ENCODE measurements at places on chromosomes 11 and 22.

DNA sequence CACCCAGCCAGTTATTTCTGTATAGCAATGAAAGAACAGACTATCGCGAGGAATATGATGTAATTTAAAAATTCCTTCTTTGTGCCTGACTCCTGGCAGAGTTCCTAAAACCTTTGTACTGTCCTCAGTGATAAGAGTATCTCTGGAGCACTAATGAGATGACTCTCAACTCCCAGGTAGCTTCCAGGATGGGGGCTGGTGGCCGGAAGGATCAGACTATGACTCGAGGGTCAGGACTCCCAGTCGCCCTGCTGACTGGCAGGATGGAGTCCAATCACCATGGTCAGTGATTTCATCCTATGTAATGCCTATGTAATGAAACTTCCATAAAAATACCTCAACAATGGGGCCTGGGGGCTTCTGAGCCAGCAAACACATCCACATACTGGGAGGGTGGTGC is 135.1 kb downstream of the SHANK2 start:
- DNase-seq, result no peak

DNA sequence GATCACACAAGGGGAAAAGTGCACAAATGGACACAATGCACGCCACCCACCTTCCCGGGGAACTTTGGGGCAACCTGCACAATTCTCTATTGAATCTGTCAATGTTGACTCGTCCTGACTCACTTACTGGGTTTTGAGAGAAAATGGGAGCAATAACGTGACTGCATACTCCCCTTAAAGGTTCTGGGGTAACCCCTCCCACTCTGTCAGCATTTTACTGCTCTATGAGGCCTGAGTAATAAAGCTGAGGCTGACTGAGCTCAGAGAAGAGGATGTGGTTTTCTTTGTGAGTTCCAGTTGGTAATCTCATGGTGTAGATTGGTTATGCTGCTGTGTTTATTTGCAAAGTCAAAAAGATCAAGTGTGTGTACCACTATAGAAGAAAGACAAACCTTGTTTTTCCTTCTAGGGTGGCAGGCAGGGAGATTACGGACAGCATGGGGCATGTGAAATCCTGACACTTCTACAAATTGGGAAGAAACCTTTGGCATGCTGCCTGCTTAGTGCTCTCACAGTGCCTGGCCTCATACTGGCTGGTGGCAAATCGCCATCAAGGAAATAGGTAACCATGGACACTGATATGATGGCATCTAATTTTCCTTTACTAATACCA is 16.1 kb upstream of the APOA1 start:
- DNase-seq, result no peak

DNA sequence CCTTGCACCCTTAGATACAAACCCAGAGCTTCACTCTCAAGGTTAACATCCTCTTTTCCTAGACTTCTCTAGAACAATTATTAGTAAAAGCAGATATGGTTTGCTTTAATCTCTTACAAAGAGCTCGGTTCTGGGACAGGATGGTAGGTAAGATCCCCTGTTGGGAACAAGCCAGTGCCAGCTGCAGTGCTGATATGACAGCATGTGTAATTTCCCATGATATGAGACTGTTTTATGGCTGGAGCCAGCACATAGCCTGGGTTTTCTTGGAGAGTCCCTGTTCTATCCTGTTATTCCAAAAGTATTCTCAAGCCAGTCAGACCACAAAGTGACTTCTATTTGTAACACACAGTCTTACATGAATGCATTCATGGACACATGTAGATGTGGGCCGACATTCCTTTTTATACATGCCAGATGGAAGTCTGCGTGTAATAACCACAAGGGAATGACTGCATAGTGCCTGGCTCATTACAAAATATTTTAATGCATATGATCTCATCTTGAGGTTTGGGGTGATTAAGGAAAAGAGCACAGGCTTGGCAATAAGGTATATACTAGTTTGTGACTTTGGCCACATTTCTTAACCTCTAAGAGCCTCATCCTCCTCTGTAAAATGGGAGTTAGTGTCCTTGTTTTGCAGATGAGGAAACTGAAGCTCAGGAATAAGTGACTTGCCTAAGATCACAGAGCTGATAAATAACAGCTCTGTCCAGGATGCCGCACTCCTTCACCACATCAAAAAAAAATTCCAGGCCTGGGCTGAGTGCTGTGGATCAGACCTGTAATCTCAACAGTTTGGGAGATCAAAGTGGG is 21.8 kb downstream of the CLMP start:
- no peak for DNase-seq

- DNase-seq, result no peak
These were observed 35.6 kb downstream of the BRD1 start for GRCh38 chr22:49792107-49792506.

DNA sequence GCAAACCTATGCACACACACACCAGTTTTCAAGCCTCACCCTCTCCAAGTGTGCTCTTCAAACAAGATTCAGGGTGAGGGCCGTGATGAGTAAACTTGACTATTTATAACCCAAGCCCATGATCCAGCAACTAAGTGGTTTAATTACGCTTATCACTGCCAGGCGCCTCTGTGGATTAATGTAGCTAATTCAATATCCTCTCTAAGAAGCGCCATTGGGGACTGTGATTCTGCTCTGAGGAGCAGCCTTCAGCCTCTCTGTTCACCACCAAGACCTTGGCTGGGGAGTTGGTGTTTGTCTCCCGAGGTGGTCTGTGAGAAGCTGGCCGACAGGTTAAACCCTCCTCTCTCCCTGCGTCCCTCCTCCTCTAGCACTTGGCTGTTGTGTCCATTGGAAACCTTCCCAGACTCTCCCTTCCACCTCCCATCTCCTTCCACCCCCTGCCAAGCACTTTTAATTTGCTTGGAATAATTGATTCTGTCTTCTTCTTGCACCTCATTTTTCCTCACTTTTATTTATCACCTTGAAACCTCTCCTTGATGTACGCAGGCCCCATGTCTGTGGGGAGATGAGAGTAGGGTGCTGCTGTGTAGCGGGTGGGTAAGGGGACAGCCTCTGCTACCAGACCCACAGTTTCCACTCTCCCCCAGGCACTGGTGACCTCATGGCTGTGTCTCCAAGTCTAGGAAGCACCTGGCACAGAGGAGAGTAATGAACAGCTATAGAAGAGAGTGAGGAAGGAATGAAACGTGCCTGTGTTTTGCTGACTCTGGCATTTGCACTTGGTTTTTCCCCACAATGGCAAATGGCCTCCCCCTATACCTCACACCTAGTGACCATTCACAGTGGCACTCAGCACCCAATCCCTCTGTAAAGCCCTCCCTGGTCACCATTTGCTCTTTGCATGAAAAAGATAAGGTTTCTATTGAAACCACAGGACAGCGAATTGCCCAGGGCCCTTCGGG is 236.6 kb downstream of the GRIK4 start:
- no peak for DNase-seq

DNA sequence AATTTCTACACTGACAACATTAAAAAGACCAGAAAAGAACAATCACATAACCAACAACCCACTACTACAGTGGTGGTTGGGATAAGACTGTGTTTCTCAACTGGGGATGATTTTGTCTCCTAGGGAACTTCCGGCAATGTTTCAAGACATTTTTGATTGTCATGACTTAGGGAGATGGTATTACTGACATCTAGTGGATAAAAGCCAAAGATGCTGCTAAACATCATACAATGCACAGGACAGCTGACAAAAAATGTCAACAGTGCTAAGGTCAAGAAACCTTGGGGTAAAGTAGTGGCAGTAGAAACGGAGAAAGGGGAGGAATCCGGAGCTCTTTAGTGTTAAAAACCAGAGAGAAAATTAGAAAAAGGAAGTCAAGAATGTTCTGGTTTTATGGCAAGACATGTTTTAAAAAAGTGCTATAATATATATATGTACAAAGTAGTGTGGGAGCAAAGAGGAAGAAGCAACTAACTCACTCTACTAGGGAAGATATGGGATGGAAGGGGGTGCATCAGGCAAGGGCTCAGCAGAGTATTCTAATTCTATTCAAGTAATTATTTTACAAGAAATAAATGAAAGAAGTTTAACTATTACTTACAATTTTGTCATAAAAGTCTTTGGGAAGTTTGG is 37.2 kb downstream of the CKAP5 start:
- DNase-seq, result no peak

DNA sequence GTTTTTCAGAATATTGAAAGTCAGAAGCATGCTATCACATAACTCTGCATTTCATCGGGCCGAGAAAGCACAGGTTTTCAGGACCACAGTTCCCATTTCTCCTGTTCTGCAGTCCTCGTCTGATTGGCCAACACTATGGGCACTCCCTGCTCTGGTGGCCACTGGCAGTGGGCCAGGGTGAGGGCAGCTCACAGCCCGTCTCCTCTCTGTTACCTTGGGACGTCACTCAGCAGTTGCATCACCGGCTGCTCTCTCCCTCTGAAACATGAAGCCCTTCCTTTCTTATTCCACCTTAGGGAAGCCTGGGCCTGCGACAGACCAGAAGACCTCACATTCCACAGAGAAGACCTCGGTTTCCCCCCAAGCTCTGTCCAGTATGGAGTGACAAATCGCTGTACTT is 11.4 kb upstream of the MICAL3 start:
- no peak for DNase-seq

- DNase-seq, result no peak
These were observed 2.1 kb upstream of the LZTR1 start for GRCh38 chr22:20979940-20980453.

- no peak for DNase-seq
These were observed 6.6 kb upstream of the GNAZ start for GRCh38 chr22:23063539-23064380.

- DNase-seq, result no peak
These were observed 105.1 kb upstream of the CRYBB3 start for GRCh38 chr22:25094579-25094978.

DNA sequence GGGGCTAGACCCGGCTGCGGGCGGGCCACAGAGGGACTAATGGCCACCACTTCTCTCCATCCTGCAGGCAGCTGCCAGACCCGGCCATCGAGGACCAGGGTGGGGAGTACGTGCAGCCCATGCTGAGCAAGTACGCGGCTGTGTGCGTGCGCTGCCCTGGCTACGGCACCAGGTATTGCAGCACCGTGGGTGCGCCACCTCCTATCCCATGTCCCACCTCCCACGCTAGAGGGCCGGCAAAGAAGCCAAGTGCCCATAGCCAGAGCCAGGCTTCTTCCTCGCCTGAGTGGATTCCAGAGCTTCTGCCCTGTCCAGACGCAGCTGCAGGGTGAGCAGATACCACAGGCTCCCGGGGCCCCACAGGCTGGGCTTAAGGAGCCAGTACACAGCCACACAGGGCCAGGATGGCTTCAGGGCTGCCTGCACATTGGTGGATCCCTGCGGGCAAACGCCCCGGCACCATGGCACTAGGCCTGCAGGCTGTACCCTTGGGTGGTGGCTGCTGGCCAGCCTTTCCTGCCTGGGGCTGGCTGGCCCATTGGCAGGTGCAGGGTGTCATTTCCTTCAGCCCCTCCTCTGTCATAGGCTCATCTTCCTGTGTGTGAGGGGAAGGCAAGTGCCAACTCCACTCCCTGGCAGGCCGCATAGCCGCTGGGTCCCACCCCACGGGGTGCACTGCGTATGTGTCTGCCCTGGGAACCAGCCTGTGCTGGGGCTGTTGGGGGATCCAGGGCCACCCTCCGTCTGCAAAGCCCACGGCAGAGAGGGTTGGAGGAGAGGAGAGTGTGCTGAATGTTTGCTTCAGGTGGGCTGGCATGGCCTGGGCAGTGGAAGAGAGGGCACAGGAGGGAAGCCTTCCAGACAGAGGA is 16.5 kb upstream of the DGCR8 start:
- no peak for DNase-seq

GRCh38 chr22:25382762-25383161 is 163.3 kb downstream of the CRYBB2 start:
- DNase-seq, result no peak

DNA sequence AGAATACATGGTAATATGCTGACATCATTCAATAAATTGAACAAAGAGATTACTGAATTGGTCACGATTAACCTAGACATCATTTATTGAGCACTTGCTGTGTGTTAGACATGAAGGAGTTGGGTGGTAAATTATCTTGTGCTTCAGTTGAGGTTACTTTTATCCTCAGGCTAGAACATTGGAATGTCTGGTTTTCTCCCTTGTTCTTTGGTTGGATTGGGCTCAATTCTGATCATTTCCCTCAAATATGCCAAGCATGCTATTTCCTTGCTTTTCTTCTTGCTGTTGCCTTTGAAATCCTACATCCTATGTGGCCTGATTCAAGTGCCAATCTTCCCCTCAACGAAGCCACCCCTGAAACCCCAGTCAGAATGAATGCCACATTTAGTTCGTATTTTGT is 65.8 kb downstream of the DEUP1 start:
- no peak for DNase-seq

DNA sequence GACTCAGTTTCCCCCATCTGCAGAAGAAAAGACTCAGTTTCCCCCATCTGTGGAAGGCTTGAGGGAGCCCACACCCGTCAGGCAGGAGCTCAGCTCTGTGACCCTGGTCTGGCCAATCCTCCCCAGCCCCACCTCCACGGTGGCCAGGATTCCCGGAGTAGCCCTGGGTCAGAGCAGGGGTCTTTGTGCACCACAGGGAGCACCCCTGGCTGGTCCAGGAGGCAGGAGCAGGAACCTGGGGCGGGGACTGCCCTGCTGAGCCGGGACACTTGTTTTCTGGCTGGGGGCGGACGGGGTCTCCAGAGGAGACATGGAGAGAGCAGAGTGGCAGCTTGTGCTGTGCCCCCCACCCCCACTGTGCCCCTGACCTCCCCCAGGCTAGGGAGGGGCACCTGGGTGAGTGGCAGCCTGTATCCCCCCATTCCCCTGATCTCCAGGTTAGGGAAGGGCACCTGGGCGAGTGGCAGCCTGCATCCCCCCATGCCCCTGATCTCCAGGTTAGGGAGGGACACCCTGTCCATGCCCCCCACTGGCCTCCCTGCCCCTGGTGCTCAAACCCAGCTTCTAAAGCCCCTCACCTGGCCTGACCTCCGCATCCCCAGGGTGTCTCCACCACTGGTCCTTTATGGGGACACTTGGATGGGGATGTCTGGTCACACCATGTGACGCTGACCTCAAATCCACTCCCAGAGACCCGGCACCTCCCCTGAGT is 18.8 kb downstream of the IL17REL start:
- DNase-seq, result no peak

- peak; percentile 92 for DNase-seq
These were observed at the start of gene FJX1 for GRCh38 chr11:35617687-35618496. TSS of gene FJX1 (plus strand) at chr11:35618460. CDS start at chr11:35618637, 177 bp downstream.

DNA sequence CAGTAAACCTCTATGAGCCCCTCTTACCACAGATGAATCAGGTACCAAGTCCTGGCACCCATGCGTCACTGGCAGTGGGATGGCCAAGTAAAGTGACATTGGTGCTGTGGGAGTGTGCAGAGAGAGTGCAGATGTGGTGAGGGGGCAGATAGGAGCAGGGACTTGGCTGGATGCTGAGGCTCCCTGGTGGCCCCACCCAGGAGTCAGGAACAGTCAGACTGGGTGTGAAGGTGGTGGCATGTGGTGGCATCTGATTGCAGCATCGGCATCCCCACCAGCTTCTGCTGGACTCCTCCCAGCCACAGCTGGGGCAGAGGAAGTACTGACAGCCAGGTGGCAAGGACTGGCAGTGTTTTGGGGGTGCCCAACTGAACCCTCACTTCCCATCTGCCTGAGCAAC is 11.4 kb downstream of the DGAT2 start:
- no peak for DNase-seq

DNA sequence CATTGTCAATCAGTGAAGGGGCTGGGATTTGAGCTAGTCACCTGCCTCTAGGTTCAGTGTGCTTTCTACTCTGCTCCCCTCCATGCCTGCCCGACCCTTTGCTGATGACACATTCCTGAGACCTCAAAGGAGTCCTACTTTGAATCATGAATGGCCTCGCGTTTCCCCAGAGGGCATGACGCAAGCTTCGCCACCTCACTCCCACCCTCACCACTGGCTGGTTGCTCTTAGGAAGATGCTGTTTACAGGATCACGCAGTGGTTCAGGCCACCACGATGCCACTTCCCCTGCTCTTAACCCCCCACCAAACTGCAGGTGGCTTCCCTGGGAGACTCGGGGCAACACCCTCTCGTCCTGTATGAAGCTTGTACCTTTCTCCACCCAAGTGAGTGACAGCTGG is 62.9 kb upstream of the B3GAT1 start:
- DNase-seq, result no peak
